ENCODE measurements at places on chromosomes 5 and 9. TPM values are rescaled to one million over a fixed set of nuclear protein-coding genes. Genes with fewer than 3 reads are reported as not detected.

Gene ZNF483
- 1.3 TPM for total RNA-seq

Gene ABCA1
- total RNA-seq: 43.2 TPM

Gene GLRA1
- total RNA-seq: not detected

Gene ENHO
- not detected for total RNA-seq

Gene ST8SIA4
- total RNA-seq: 0.26 TPM

Gene STC2
- 251 TPM for total RNA-seq

Gene PCSK1
- 0.81 TPM for total RNA-seq

All from aortic smooth muscle cell (primary cell).